AG09309 (cell line): ENCODE measurements at places on chromosomes 6 and 20.

GRCh38 chr6:19587238-19587942 is 249.8 kb upstream of the ID4 start:
- no peak for DNase-seq

DNA sequence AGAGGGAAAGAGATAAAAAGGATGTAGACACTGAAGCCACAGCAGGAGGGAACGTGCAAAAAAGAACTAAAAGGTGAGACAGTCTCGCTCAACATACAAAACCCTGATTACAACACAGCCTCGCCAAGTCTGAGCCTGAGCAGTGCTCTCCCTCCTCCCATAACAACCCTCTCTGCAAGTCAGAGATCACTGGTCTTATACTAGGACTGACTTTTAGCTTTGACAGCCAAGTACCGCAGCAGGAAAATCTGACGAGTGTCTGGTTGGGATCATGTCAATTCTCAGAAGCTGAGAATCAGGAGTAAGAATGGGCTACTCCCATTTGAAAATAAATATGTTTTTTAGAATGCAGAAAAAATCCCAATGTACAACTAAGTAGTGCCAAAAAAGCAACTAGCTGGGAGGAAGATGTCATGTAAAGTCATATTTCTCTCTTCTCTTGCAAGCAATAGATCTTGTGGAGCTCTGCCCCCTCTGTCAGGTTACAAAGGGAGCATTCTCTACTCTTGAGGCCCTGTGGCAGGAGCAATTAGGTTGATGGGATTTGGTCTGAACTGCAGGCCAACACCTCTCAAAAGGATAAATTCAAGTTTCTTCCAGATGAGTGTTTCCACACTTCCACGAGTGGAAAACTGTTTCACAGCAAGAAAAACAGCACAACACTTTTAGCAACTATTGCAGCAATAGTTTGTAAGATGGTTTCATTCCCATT is 118.9 kb upstream of the COL21A1 start:
- no peak for DNase-seq

GRCh38 chr6:131769385-131770141 is 38.3 kb upstream of the ENPP1 start:
- DNase-seq: no peak

DNA sequence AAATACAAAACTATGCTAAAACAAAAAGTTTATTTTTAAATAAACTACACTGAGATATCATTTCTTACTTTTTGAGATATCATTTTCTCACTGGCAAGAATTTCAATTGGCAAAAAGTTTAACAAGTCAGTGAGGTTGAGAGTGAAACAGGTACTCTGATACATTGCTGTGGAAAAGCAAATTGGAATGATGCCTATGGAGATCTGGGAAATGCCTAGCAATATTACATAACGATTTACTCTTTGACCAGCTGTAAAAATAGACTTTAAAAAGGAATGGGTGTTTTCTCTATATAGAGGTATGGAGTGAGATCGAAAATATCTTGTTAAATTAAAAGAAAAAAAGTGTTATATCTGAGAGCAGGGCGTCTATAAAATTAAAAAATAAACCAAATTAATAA is 16.9 kb downstream of the CGAS start:
- DNase-seq: no peak

GRCh38 chr20:24994470-24995368 is 2.2 kb upstream of the APMAP start:
- DNase-seq: peak; percentile 31

GRCh38 chr6:79441192-79441591 is 96.0 kb downstream of the LCA5 start:
- no peak for DNase-seq

DNA sequence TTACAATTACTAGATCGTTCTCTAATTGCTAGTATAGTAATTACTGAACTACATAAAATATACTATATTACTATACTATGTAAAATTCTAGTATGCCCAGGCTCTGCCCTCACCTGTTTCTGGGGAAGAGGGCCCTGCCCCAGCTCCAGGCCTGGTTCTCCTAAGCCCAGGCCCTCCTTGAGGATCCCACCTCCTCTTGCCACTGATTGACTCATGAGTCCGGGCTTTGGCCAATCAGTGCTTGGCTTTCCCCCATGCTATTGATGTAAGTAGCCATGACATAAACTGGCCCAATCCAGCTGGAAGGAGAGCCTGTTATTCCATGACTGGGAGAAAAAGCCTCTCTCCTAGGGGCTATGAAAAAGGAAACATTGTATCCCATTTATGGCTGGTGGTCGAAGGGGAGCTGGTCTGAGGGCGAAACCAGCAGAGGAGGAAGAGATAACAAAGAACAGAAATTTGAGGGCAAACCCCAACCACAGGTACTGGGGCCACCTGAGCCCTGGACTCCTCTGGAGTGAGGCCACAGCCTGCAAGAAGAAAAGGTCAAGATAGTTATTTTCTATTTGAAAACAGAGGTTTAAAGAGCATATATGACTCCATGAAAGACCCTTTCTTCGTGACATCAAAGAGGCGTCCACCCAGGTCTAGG is 129.3 kb upstream of the CD93 start:
- DNase-seq: no peak

- no peak for DNase-seq
Measured at GRCh38 chr6:14222956-14223355, 105.4 kb downstream of the CD83 start.

GRCh38 chr6:155442562-155442961 is 13.1 kb downstream of the NOX3 start:
- DNase-seq: no peak

- no peak for DNase-seq
Measured at GRCh38 chr6:44234101-44235025, 11.0 kb downstream of the SLC29A1 start.

DNA sequence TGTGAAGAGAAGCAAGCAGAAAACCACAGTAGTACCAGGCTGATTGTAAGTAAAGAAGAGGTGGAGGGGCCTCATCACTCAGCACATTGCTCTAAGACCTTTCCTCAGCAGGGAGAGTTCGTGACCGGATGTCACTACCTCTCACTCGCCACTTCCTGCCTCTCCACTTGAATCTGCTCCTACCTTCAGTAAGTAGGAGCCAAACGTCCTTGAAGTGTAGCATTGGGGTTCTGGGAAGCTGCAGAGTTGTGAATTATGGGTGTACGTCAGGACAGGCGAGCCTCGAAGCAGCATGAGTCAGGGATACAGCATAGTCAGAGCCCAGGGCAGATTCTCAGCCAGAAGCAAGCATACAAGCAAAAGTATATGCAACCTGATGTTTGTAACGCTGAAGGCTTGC is 224.9 kb downstream of the PHACTR1 start:
- DNase-seq: no peak

DNA sequence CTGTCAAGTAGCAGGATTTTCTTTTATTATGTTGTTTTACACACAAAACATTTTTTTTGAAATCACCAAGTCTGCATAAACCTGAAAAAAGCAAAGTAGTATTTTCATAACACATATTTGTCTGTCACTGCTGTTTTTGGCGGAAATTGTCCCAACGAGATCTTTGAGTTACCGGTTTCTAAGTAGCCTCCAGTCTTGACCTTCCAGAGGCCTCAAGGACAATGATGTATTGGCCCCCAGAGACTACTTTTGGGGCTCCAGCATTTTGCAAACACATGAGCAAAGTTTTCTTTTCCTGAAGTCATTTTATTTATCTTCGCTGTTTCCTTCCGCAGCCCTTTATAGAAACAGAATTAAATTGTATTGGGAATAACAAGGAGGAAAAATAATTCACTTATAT is 862.6 kb downstream of the KIF16B start:
- DNase-seq: no peak

DNA sequence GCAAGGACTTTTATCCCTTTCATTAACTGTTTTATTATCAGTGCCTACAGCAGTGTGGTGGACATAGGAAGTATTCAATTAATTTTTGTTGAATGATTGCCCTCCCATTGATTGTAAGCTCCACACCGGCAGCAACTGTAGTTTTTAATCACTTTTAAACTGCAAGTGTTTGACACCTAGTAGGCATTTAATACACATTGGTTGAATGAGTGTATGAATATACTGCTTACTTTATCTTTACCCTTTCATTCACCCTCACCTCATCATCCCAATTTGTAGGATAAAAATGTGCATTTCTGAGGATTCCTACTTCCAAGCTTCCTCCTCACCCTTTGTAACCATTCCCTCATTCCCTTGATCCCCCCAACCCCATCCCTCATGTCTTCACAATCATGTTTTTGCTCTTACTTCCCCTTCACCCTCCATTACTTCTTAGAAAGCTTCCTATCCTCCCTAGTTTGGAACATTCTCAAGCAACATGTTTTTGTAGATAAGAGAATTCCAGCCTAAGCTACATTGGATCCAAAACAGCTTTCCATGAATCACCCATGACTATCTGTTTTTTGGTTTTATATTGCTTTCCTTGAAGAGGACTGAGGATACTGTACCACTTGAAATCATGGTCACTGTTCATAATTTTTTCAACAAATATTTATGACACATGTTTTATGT is 955 bp upstream of the SLC26A8 start:
- DNase-seq: peak; percentile 18

- no peak for DNase-seq
Measured at GRCh38 chr6:162306616-162307015, 420.9 kb downstream of the PRKN start.

DNA sequence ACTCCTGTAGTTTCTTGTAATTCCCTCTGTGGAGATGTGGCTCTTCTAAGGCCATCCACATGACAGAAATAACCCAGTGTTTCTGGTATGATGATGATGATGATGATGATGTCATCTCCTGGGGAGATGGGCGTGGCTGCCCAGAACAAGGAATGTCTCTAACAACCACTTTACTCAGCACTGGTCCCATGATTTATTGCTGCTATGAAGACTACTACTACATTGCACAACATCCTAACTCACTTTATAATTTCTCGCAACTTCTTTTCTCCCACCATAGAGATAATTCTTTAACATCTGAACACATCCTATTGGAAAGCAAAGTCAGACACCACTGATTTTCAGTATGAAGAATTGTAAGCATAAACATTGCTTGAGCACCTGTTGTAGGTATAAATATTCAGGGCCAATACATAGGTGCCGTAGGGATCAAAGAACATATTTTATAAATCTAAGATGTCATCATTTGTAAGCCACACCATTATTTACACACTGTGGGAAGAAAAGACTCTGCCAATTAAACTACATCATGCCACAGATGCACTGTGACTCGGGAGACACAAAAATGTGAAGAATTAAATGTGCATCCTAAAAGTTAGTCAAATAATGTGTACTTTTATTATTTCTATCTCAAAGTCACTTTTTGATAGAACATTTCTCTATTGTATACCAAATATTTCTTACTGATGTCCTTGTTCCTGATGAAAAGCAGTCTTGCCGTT is 6.4 kb downstream of the TPMT start:
- DNase-seq: peak; percentile 92

DNA sequence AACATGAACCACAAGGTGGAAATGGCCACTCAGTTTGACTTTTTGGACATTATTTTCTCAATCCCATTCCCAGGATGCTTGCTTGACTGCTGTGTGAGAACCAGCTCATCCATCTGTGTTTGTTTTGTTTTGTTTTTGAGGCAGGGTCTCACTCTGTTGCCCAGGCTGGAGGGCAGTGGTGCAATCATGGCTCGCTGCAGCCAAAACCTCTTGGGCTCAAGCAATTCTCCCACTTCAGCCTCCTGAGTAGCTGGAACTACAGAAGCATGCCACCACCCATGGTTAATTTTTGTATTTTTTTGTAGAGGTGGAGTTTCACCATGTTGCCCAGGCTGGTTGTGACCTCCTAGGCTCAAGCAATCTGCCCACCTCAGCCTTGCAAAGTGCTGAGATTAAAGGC is 166.0 kb upstream of the CDH4 start:
- no peak for DNase-seq

DNA sequence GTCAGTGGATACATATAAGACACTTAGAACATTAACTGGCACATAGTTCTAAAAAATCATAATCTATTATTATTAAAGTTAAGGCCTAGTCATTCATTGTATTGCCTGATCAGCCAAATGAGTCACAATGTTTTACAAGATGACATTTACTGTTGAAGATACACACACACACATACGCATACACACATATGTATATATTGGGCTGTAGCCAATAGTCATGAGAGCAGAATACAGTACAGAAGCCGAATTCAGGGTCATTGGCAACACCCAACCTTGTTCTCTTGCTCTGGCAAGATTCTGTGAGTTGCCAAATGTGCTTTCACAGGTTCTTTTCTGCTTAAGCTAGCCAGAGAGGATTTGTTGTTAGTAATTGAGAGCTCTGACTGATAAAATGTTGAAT is 922.8 kb upstream of the MAP3K7 start:
- DNase-seq: no peak

DNA sequence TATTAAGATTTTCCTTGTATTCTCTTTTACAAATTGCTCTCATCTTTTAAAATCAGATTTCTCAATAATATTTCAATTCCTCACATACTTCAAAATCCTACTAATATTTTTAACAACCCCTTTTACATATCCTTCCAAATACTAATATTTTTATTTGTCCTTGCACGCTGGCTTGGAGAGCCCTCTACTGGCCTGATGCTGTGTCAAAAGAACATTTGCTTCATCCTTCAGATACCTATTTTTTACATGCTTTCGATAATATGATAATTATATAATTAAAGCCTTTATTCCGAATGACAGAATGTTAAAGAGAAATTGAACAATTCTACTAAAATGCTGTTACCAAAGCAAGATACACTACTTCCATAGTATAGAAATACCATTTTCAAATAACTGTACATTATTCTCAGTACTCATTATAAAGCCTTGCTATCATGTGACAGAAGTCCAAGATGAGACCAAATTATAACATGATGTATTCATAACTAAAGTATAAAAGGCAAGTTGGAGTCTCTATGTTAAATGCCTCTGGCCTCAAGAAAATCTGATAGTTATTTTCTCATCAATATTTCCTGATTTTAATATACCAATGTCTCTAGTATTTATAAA is 39.0 kb upstream of the PLN start:
- no peak for DNase-seq

DNA sequence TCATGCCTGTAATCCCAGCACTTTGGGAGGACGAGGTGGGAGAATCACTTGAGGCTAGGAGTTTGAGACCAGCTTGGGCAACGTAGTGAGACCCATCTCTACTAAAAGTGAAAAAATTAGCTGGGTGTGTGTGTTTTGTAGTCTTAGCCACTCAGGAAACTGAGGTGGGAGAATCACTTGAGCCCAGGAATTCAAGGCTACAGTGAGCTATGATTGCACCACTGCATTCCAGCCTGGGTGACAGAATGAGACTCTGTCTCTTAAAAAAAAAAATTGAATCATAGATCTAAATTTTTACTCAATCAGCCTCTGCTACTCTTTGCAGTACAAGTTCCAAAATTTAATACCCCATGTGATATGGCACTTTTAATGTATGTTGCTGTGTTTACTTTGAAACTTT is 121.6 kb downstream of the ARMC2 start:
- no peak for DNase-seq

- DNase-seq: no peak
Measured at GRCh38 chr20:11178946-11179654, 505.3 kb upstream of the JAG1 start.
